Eye (tissue), 1 donor: ENCODE measurements at places on chromosomes 4 and X.
A peak's percentile ranks its signal among the peaks of the same experiment; 100 is the strongest.

DNA sequence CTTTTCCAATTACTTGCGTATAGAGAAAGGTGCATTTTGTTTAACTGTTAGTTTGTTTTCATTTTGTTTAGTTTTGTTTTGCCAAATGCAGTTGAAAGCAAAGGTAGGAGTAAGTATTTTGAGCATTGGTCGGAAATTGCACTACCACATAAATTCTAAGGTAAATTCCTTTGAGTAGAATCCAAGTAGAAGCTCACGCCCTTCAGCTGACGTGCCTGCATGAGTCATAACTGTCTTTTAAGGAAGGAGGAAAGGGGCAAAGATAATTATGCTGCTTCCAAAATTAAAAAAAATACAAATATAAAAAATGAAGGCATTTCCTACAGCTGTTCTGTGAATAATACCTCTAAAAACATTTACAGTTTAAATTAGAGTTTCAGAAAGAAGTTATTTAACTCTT is 110.2 kb upstream of the MYOZ2 start:
- DNase-seq: no peak

DNA sequence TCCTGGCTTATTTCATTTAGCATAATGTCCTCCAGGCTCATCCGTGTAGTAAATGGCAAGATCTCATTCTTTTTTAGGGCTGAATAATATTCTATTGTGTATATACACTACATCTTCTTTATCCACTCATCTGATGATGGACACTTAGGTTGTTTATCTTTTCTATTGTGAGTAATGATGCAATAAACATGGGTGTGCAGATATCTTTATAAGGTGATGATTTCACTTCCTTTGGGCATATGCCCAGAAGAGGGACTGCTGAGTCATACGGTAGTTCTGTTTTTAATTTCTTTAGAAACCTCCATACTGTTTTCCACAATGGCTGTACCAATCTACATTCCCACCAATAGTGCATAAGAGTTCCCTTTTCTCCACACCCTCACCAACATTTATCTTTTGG is 317.6 kb upstream of the CNKSR2 start:
- no peak for DNase-seq

DNA sequence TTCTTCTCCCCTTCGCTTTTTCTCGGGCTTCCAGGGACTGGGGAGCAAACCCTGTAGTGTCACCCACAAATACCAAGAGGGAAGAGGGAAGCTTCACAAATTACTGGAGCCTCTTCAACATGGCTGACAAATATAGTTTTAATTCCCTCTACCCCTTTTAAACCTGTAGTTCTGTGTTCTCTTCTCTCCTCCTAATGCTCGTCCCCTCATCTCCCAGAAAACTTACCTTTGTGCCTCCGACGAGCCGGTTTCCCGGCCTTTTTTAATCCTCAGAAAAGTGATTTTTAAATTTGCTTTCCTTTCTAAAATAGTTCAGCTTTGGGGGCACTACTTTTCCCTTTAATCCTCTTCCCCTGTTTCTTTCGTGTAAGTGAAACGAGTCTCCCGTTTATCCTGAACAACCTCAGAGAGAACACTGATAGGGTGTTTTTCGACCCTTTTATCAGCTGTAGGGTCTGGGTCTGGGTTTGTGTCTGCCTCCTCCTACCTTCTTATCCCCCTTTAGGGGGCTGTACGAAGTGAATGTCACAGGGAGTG is 408 bp downstream of the TET2 start:
- no peak for DNase-seq

DNA sequence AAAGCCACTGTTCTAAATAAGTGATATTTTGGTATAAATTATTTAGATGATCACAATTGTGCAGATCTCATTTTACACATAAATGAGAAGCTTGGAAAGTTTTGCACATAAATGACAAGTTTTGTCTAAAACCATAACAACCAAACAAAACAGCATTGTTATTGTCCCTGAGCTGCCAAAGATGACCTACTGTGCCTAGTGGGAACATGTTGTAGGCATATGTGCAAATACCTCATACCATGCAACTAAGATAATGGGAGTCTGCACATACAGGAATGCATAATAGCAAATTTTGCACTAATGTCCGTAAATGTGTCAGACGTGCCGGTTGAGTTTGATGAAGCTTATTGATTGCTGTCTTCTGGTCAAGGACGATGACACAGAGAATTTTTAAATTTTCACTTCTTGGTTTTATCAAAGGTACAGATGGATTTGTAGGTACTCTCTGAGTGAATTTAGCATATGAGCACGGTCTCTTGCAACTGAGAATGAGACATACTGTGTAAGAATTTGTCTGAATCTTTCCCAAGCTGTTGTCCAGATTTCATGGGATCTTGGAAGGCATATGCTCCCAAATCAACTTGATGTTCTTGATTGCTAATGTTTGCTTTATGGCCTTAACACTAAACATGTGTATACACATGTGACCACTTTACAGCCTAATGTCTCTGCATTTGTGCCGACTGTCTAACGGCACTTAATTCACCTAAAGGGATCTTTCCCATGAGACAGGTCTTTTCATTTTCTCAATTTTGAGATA is 1133.5 kb downstream of the FAT4 start:
- peak; percentile 36 for DNase-seq

DNA sequence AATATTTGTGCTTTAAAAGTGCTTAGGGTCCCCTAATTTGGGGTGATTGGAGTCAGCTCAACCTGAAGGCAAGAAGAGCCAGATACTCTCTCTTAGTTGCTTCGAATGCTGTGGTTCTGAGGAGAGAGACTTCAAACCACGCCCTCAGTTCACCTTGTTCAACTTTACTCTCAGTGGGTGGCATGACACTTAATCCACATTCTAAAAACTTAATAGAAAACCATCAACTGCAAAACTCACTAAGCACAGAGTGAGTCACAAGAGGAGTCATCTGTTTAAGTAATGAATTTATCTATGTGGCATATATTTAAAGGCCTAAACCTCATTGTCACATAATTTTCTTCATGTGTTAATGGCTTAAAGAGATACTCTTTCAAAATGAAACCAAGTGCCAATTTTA is 99.5 kb upstream of the SLC4A4 start:
- DNase-seq: no peak

GRCh38 chr4:160265836-160266235 is 1163.0 kb downstream of the RAPGEF2 start:
- no peak for DNase-seq

DNA sequence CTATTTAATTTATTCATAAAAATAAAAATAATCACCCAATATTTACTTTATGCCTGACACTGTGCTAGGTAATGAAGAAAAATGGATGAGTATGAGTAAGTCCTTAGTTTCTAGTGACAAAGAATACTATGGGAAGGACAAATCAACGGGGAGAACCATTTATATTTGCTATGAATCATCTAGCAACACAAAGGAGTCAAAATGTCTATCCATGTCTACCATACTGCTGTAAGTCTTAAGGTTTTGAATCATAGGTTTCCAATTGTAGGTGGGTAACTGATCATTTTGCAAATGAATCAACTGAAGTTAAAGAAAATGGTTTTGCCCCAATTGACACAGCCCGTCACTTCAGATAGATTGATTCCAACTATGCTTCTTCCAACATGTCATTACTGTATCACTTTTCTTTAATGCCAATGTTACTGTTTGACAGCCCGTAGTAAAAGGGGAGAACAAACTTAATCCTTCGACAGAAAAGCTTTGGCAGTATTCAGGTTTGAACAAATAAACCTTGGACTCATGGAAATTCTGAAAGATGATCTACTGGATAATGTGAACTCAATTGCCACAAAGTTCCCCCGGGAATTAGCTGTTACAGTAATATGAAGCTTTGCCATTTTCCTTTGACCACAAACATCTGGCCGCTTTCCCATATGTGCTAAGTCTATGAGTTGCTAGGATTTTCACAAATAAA is 3.2 kb downstream of the TDO2 start:
- peak; percentile 79 for DNase-seq

GRCh38 chr4:104763554-104764222 is 269.0 kb upstream of the CXXC4 start:
- peak; percentile 11 for DNase-seq

GRCh38 chrX:113743069-113743468 is 840.8 kb upstream of the HTR2C start:
- no peak for DNase-seq

GRCh38 chr4:98604723-98605122 is 53.7 kb downstream of the TSPAN5 start:
- no peak for DNase-seq

DNA sequence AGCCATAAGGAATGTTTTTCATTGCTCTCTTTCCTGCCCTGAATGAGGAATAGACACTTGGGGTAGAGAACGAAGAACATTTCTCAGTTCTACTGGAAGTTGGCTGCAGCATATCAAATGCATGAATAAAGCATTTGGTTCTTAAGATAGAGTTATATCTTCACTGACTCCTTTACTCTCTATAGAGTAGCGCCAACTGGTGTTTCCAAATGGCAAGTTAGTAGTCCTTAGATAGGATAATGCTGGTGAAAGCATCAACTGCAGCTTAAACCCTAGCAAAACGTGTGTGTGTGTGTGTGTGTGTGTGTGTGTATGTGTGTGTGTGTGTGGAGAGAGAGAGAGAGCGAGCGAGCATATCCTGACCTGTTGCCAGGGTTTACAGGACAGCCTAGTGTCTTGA is 62.2 kb upstream of the FRMPD4 start:
- no peak for DNase-seq

- peak; percentile 56 for DNase-seq
Observed at GRCh38 chrX:18210470-18210869, 10.2 kb downstream of the BEND2 start.

DNA sequence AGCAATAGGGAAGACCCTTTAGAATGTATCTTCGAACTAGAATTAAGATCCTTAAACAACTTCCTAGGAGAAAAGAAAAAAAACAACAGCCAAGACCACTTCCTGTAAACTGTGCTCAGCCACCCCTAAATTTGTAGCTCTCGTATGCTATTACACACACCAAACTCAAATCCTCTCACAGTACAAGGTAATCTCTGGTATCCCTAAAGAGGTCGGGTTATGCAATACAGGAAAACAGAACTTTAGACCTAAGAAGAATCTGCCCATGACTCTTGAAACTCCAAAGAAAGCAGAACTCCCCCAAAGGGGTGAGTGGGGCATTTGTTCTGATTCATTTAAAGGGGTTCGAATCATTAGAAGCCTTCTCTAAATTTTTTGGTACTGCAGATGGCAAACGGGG is 170.9 kb upstream of the CASK start:
- DNase-seq: no peak

DNA sequence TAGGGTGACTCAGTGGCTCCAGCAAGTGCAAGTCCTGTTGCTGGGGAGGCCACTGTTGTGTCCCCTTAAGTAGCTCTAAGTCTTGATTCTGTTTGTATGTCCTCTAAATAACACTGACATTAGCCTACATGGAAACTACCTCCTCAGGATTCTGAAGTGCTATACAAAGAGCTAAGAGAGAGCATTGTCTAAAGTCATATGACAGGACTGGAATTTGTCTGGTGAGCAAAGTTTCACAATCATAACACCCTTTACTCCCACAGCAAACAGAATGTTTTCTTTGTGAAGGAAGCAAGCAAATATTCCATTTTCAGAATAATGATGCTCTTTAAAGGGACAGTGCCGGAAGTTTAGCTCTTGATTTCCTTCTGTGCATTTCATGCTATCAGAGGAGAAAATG is 23.4 kb upstream of the CT47A1 start:
- no peak for DNase-seq

DNA sequence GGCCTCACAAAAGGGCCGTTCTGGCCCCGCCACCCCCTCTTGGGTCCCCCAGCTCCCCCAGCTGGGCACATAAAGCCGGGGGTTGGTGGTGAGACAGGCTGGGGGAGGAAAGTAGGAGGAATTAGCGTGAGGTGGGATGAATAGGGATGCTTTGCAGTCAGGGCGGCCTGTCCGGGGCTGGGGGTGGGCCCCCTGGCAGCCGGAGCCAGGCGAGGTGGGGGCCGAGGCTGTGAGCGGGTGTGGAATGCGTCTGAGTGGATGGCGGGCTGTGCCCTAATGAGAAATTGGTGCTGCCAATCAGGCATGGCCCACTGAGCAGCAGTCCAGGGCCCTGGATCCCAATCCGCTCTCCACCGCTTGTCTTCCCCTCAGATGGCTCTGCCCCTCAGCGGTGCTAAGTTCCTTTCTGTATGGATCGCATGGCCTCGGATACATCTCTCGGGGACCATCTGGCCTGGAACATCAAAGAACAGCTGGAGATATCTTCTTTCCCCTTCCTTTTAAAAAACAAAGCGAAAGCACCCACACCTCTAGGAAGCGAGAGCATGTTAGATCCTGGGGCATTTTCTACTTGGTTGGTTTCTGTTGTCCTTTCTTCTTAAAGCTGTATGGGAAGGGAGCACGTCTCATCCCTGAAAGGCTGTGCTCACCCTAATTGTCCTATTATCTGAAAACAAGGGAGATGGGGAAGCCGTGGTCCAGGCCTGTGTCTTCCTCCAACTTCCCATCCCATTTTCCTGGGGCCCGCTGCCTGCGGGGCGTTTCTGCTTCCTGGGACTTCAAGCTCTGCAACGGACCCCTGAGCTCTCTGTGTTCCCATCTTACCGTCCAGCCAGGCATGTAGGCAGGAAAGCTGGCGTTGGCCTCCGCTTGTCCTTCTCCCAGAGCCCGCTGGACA is 106.9 kb downstream of the SORCS2 start:
- peak; percentile 92 for DNase-seq

GRCh38 chr4:40672528-40673522 is 43.2 kb upstream of the RBM47 start:
- DNase-seq: peak; percentile 61

- DNase-seq: no peak
Observed at GRCh38 chrX:138349351-138349750, 362.2 kb downstream of the FGF13 start.

DNA sequence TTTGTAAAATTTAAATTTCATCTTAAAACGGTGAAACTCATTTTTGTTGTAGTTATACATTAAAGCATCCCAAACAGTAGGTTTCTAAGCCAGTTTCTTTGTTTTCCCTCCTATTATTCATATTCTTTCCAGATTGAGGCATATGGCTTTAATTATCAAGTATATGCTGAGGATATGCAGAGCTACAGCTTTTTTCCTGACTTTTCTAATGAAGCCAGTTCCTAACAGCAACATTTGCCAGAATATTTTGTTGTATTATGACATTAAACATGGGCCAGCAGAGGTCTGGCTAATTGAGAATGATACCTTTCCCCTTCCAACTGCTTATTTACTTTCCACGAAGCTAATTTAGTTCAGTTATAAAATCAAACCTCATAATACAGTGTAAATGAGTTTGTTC is 75.3 kb downstream of the SLIT2 start:
- peak; percentile 22 for DNase-seq

DNA sequence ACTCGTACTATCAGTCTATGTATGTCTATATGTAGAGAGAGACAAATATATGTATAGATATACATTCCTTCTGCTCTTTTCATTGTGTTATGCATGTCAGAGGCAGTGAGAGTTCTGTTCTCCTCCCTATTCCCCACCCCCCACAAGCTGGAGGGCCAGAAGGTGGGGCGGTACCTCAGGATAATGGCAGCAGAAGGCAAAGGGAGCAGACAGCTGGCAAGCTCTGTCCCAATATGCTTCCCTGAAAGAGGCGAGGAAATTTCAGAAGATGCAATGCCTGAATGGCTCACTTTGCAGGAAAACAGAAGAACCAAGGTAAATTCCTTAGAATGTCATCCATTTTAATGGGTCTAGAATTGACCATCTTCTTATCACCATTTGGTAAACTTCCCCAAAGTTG is 114.4 kb downstream of the NAA11 start:
- peak; percentile 67 for DNase-seq
